Esophagus squamous epithelium (tissue), 5 donors: ENCODE measurements at places on chromosomes 12 and 14. TPM values are rescaled to one million over a fixed set of nuclear protein-coding genes. Genes with fewer than 3 reads are reported as not detected.

Gene ANKRD33
- total RNA-seq: not detected

DNA sequence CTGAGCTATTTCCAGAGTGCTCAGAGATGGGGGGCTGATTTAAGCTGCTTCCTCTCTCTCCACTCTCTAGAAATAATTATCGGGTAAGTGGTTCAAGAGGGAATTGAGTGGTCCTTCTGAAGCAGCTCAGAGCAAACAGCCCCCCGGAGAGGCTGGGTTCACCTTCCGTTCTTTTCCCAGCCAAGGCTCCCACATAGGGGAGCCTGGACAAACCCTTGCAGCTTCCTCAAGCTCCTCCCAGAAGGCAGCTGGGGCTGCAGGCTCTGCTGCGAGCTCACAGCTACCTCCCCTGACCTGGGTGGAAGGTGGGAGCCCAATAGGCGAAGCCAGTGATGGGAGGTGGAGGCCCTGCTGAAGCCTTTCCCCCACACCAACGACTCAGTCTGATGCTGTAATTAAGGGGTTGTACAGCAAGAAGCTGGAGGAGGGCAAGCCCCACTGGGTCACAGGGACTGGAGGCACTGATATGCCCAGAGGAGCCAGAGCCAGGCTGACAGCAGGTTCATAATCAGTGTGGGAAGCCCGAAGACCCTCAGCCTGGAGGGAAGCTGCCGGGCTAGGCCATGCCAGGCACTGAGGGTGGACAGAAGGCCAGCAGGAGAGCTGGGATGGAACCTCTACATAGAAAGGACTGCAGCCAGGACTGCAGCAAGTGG lies 52.4 kb downstream of the ARL6IP4 start:
- no peak for DNase-seq

GRCh38 chr12:109170324-109170723 lies 53.9 kb downstream of the ACACB start:
- DNase-seq: no peak

GRCh38 chr12:62860501-62861411 lies 74.2 kb downstream of the PPM1H start:
- no peak for DNase-seq

DNA sequence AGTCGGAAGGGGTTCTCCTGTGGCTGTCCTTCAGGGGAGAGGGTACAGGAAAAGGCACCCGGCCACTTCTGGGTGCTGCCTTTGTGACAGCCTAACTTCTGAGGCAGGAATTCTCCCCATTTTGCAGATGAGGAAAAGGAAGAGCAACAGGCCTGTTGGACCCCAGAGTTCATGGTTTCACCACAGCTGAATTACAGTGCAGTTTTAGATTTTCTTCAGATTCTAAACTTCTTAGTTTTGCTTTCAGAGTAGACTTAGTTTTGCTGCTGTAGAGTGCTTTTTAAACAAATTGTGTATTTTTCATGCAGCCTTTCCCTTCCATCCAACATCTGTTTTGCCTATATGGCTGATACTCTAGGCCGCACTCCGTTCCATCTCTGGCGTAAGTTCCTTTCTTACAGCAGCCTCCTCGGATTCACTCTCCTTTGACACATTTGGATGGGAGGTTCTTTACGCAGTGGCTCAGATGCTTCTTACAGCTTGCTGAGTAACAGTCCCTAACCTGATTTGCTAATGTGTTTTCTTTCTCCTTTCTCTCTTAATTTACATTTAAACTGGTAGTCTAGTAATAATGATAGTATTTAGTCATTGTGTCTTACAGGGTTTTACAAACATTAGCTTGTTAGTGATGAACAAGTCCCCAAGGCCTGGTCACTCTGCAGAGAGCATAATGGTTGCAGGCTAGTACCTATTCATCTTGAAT lies 7.8 kb downstream of the TRAF3 start:
- DNase-seq: no peak
